ENCODE measurements at places on chromosomes 5 and 9. TPM values are rescaled to one million over a fixed set of nuclear protein-coding genes. Genes with fewer than 3 reads are reported as not detected.
A peak's percentile ranks its signal among the peaks of the same experiment; 100 is the strongest.

CCDC183 gene
- total RNA-seq = 5.0 TPM

TAF1L gene
- total RNA-seq = not detected

GM2A gene
- total RNA-seq = 34.6 TPM

PCDHB3 gene
- 1.7 TPM for total RNA-seq

FSTL4 gene
- total RNA-seq = not detected

MAST4 gene
- 61.7 TPM for total RNA-seq

SEMA5A gene
- total RNA-seq = 28.2 TPM

LAMC3 gene
- 1.6 TPM for total RNA-seq

HTR4 gene
- total RNA-seq = 9.1 TPM

PAEP gene
- total RNA-seq = not detected

TMEM174 gene
- total RNA-seq = not detected

GRXCR2 gene
- 16.0 TPM for total RNA-seq

PCDHA11 gene
- total RNA-seq = not detected

C9orf152 gene
- total RNA-seq = not detected

FOXD4 gene
- 0.20 TPM for total RNA-seq

RAB3C gene
- total RNA-seq = 1.3 TPM

LIFR gene
- total RNA-seq = 45.3 TPM

- DNase-seq = no peak
These were observed 297.9 kb upstream of the PTGER4 start for GRCh38 chr5:40381676-40382363.

DNA sequence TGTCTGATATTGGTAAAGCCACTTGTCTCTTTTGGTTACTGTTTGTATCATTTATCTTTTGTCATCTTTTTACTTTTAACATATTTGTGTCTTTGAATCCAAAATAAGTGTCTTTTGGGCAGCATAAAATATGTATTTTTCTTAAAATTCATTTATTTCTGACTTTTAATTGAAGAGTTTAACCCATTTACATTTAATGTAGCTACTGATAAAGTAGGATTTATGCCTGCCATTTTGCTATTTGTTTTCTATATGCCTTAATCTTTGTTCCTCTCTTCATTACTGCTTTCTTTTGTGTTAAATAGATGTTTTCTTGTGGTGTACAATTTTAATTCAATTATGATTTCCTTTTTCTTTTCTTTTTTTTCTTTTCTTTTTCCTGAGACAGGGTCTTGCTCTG lies 60.9 kb downstream of the ESM1 start:
- DNase-seq = no peak

- no peak for DNase-seq
These were observed 13.0 kb downstream of the RNF183 start for GRCh38 chr9:113290052-113290607.

DNA sequence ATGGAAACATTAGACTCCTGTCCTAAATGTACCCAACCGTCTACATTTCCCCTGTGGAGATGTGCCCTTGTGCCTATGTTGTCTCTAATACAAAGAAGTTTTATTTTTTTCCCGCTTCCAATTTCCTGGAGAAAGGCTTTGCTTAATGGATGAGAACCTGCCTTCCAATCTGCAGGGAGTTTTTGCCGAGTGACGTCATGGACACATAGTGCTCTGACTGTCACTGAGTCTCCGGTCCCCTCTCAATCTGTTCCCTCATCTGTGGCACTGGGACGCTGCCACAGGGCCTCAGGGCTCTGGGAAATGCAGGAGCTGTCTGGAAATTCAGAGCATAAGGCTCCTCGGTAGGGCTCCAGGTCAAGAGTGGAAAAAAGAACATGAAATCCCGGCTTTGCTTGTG lies 144.8 kb downstream of the PDZD2 start:
- DNase-seq = no peak

DNA sequence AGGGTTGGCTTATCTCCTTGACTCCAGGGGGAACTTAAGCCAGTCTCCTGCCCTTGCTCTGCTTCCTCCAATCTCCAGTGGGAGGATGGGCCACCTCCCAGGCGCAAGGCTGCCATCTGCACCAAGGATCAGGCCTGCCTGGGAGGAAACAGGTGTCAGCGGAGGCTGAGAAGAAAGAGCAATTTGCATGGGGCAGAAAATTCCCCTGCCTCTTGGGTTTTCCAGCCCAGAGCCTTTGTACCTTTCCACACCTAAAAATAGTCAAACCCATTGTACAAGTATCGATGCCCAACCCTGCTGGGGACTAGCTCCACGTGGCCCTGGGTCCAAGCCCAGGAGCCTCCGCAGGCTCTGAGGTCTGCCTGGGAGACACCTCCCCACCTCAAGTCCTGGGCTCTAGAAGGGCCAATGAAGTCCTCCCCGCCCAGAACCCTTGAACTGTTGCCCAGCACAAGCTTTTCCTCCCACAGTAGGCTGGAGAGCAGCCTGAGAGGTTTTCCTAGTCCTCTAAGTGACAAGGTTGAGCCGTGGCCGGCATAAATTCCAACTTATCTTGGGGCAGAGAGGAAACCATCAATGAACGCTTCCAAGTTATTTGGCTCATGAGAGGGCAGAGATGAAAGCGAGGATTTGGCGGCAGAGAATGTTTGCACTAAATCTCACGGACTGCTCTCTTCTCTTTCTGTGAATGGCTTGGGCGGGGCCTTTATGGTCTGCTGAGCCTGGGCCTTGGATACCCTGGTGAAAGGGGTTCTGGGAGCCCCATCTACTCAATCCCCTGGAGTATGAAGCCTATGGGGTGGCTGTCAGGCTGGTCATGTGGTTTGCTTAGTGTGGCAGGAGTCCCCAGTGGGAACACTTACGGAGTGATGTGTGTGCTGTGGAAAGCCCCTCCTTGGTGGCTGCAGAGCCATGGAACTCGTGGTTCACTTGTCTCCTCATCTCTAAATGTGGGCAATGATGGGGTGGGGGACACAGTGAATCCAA lies 15.6 kb downstream of the JADE2 start:
- no peak for DNase-seq

DNA sequence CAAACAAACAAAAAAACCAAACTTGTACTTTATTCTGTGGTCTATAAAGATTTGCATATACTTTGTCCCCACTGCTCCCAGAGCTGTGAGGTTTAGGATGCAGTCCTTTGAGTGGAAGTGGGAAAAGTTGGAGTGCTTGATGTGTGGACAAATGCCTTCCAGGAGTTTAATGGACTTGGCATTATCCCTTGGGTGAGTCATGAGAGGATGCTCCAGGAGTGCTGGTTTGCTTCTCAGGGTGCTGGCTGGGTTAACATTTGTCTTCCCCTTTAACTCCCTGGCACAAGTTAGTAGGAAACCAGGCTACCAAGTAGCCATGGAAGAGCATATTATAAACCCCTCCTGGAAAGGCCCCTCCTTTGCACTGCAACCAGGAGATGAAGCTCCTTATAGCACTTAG lies 417.4 kb upstream of the RIOK2 start:
- no peak for DNase-seq

DNA sequence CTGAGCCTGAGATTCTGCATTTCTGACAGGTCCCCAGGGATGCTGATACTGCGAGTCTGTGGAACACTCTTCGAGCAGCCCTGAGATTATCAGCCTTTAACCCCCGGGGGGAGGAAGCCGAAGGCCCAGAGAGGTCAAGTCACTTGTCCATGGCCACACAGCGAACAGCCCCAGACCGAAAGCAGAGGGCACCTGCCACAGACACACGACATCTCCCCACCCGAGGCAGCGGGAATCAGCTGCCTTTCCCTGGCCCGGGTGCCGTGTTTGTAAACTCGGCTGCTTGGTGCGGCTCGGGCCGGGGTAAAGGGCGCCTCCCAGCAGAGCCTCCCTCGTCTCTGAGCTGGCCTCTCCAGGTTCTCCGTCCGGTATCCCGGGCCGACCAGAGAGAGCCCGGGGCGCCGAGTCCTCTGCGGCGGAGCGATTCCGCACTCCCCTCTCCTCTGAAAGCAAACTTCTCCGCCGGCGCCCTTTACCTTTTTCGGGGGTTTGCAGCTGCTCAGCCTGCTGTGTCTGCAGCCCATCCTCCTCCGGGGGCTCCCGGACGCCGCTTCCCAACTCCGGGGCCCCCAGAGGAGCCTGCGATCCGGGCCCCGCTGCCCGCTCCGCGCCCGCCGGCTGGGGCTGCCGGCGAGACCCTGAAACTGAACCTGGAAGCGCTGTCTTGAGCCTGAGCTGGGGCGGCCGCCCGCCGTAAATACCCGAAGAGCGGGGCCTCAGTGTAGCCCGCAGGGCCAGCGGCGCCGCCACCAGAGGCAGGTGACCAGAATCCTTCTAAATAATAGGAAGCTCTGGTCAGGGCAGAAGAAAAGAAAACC lies at the start of gene CCDC69:
Gene CCDC69 (minus strand): TSS at position 646 of the 818 bp plus-strand sequence. CDS start 122 bp downstream, at position 524.
- peak; percentile 94 for DNase-seq

- no peak for DNase-seq
These were observed 79.7 kb downstream of the COL5A1 start for GRCh38 chr9:134721344-134721743.

DNA sequence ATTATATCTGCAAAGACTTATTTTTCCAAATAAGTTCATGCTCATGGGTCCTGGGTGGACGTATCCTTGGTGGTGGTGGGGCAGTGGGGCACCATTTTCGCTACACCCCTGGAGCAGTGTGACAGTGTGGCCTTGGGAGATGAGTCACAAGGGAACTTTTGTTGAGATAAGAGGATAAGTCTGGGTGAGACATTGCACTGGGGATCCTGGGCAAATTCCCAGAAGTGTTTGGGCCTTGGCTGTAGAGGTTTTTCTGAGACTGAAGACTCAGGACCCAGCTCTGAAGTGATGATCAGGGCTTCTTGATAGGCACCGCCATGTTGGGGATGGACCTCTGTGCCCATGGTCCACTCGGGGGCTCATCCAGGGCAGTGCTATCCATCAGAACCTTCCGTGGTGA lies 149.4 kb downstream of the MACROH2A1 start:
- no peak for DNase-seq

DNA sequence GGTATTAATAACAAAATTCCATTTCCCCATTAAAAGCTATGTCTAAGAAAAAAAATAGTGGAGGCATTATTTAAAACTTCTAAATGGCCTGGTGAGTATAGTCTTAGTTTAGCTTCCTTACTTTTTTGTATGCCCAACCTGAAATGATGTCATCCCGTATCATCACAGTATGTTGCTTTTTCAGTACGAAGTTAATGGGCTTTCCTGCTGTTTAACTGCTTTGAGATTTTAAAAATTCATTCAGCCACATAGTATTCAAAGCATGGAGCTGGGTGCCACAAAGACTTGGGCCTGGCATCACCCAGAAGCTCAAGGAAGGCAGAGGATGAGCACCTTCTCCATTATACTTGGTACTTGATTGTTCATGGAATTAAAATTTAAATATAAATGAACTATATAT lies 7.4 kb downstream of the F2RL2 start:
- DNase-seq = no peak

- no peak for DNase-seq
These were observed 256.6 kb upstream of the ITGA1 start for GRCh38 chr5:52531105-52531504.

DNA sequence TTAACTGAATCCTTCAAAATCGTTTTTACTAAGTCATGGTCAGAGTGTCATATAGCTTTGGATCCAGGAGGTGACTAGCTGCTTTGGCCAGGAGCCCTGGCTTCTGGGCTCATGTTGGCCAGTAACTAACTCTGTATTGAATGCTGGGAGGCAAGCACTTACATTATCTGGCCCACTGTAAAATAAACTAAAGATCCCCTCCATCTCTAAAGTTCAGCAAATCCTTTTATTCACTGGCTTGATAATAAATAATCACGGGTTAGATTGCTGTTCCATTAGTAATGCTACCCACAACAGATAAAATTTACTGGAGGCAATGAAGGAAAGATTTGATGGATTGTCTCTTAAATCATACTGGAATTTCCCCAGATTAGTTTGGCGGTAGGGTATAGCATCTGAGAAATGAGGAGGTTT lies 382.2 kb upstream of the TLE4 start:
- no peak for DNase-seq

DNA sequence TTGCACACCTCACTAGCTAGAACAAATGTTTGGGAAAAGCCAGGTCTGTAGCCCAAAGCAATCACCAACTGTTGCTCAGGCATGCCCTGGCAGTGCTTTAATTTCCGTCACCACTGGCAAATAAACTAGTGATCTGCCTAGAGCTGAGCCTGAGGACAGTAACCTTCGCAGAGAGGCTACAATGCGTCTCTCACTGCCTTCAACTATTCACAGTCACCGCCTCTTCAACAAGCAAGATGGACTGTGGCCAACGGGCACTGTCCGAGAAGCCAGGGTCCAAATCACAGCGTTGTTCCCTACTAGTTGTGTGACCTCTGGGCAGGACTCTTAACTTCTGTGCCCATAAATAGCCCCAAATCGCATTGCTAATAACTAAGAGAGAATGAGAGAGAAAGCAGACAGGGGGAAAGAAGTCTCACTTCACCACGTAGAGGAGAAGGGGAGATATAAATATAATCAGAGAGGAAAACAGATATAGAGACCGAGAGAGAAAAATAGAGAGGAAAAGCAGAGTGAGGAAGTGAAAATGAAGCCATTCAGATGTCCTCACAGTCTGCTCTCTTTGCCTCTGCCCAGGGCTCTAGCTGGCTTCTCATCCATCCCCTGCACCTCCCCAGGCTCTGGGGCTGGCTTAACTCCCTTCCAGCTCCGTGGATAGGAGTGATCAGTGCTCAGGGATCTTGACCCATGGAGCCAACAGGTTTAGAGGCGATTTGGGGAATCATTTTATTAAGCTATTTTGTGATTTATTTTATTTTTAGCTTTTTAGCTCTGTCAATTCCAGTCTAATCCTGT lies 157.9 kb downstream of the ZDHHC21 start:
- DNase-seq = peak; percentile 86

GRCh38 chr5:93088592-93089389 lies 492.2 kb downstream of the NR2F1-AS1 start:
- DNase-seq = peak; percentile 18

DNA sequence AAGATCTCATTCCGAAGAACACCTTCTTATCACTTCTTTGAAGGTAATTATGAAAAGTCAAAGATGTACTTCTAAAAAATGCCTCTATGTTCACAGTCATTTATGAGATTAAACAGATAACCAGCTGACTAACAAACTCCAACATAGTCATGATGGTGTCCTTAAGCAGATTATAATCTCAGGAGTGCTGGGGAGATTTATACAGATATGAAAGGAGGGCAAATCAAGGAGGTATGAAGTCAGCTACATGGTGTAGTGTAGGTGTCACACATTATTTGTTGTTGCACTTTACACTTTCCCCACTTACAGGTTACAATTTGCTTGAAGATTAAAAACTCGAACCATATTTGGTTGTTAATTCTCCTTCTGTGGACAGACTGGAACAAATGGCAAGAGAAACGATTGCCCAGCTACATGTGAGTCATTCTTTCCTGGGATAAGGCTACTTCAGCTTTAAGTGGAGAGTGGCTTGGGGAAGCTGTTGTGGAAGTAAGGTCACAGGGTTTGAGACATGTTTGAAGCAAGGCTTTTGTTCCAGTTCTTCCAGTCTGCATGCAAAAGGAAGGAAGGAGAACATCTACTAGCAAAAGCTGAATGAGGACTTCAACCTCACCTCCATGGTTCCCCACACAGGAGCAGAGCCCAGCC lies 320.1 kb downstream of the ADGRV1 start:
- no peak for DNase-seq

GRCh38 chr5:72121780-72122445 lies 14.6 kb downstream of the MAP1B start:
- DNase-seq = no peak

- DNase-seq = no peak
These were observed 17.1 kb upstream of the GLIPR2 start for GRCh38 chr9:36119476-36119875.

Data from right cardiac atrium (tissue), 5 donors.